ENCODE measurements at places on chromosomes 3 and 15.

DNA sequence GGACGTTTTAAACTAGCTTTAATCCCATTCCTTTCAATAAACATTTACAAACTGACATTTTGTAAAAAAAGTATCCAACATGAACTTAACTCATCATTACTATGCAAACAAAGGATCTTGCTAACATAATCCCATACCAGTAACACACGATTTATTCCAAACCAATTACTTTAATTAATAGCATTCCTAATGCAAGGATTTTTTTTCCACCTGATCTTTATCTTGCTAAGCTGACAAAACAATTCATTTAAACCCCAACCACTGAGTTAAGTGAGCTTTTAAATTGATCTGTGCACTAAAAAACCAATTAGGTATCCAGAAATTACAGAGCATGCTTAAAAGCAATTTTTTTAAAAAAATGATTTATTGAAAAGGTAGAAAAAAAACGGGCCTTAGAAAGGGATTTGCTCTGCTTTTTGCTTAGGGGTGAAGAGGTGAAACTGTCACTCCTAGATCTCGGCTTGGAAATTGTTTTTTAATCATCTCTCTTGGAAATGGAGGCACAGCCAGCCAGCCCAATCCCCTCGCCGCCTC lies 1.2 kb downstream of the SH3BP5 start:
- no peak for DNase-seq

- DNase-seq: peak; percentile 69
These were observed 133.4 kb upstream of the BHLHE40 start for GRCh38 chr3:4845882-4846281.

DNA sequence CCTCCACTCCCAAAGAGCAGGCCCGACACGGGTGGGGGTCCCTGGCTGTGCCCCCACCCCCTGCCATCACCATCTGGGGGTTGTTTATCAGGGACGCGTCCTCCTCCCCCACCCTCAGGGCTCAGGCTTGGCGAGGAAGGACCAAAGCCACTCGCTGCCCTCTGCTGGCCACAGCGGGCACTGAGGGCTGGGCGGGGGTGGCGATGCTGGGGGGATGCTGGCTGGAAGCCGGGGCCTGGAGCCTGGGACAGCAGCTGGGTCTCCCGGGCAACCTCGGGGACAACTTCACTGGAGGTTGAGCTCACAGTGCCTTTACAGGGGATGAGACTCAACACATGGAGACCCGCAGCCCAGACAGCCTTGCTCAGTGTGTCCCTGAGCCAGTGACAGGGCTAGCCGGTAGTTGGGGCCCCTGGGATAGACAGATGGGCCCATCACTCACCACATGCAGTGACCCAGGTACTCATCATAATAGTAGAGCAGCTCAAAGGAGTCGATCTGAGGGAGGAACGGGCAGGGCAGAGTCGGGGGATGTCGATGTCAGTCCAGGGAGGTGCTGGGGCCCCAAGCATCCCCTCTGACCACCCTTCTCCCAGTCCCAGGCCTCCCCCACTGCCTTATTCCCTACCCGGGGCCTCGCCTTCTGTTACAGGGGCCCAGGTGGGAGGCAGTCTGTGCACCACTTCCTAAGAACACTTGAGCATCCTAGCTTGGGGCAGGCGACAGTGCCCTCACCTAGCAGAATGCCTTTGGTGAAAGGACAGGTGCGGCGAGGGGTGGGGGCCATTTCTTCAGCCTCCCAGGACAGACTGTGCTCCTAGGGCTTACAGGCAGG lies 5.9 kb upstream of the CALML4 start:
- peak; percentile 15 for DNase-seq

DNA sequence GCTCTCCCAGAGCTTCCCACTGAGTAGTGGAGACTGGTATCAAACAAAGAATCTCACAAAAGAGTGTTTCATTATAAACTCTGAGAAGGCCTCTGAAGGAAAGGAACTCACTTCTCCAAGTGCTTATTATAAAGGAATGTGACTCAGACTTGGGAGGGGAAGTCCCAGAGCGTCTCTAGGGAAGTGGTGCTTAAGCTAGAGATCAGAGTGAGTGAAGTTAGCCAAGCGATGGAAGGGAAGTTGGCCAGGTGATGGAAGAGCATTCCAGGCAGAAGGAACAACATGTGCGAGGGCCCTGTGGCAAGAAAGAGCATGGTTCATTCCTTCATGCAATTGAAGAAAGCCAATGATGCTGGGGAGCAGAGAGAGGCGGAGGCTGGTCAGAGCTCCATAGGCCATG lies 2.3 kb downstream of the XYLB start:
- DNase-seq: no peak

DNA sequence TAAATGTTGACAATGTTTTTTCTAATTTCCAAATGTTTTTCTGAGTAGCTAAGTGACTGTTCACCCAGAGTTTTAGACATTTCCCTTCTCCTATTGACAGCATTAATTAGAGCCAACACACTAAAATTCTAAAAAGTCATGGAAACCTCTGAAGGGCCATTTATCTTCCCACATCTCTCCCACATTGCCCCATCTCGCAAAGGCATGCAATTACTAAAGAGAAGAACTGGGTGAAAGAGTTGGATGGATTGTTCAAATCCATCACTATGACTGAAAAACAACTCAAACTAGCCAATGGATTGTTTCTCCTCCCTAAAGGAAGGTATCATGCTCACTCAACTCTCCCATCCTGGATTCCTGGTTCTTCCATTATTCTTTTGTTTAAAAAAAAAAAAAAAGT lies 30.0 kb upstream of the PHLDB2 start:
- no peak for DNase-seq

DNA sequence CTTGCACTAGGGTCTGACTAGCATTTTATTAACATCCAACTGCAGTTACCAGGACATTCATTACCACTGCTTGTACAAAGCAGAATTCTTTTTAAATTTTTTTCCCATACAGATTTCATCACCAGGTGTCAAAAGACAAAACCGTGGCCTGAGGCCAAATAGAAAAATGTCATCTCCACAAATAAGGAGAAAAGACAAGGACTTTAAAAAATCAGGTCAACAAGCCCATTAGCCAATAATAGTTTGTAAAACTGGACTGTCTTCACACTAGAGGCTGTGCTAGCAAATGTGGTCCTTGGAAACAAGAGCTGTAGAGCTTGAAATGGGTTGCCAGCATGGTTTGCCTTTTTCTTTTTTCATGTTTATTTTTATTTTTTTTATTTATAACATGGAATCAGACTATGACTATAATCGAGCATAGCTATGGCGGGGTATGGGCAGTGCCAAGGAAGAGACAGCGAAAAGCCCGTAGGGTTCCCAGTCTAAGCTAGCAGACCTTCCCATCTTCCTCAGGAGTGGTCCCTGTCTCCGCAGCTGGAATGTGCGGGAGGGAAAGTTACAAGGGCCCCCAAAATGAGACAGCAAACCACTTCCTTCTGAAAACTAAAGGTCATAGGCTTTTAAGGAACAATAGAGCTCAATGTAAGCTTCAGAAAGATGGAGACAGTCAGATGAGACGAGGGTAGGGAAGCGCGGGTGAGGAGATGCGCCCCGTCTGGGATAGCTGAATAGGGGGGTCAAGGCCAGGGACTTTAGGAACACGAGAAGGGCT lies 1.5 kb downstream of the PTPN9 start:
- DNase-seq: peak; percentile 2

- no peak for DNase-seq
These were observed 20.7 kb downstream of the SCN5A start for GRCh38 chr3:38628835-38629234.
